Cardiac septum (tissue), 1 donor: ENCODE measurements at places on chromosomes 7 and 10.

GRCh38 chr7:77391230-77391629 is 24.9 kb downstream of the GSAP start:
- no peak for DNase-seq

- DNase-seq: no peak
Observed at GRCh38 chr7:101629171-101629570, at the start of gene MYL10. MYL10 (minus strand) TSS chr7:101629296; CDS start chr7:101629118, 178 bp downstream.

GRCh38 chr10:122342293-122343134 is 32.0 kb upstream of the PLEKHA1 start:
- no peak for DNase-seq

- DNase-seq: no peak
Observed at GRCh38 chr7:93821463-93821862, 69.1 kb downstream of the TFPI2 start.

DNA sequence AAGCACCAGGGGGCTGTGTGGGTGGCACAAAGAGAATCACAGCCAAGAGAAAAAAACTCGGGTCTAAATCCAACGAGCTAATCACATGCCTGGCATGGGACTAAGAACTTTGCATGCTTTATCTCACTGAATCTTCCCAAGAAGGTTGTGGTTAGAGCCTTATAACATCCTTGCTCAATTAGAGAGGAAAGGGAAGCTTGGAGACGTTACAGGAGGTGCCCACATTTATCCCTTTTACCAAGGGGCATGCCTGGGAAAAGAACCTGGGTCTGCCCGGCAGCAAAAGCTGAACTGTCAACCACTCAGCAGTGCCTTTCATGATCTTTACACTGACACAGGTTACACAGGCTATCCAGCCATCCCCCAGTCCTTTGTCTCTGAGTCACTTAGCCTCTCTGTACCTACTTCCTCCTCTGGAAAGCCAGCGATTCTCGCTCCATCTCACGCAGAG is 190.1 kb downstream of the PRPF18 start:
- no peak for DNase-seq

DNA sequence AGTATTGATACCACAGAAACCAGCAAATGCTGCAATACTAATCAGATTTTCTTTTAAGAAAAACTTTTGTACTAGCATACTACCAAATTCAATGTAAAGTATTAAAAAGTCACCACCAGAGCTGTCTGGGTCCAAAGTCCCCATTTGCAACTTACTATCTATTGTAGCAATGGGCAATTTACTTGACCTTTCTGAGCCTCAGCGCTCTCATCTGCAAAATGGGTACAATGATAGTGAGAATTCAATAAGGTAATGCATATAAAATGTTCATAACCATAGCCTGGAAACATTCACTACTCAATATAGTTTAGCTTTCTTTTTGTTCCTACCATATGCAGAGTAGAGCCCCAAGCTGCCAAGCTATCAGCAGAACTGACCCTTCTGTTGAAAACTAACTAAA is 337.2 kb downstream of the ELMO1 start:
- DNase-seq: no peak

- no peak for DNase-seq
Observed at GRCh38 chr7:157023589-157023905, 13.1 kb upstream of the MNX1 start.

GRCh38 chr7:111092406-111093236 is 1.7 kb downstream of the LRRN3 start:
- no peak for DNase-seq

DNA sequence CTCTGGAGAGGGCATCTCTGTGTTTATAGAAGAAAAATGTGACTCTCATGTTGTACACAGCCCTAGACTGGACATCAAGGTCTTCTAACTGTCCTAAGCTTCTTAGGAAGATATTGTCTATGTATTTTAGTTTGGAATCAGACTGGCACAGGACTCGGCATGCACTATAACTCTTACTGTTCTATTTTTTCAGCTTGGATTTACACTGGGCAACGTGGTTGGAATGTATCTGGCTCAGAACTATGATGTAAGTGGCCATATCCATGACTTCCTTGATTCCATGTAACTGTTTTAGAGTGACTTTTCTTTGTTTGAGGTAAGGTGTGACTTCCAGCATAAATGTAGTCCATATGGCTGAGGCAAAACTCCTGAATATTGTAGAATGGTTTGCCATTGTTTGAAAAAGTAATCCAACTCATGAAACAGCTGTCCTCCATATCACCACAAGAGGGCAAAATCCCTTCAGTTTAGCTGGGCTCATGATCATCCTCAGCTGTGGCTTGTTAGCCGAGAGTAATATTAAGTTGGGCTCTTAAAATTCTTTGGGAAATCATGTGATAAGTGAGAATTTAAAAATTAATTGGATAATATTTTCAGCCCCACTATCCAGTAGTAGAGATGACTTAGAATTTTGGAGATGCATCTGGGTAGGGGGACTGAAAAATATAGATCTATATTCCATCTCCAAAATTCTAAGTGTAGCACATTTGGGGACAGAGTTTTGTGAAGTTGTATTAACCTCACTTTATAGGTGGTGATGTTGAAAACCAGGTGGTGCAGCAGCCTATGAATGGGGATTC is 10.4 kb downstream of the STMP1 start:
- no peak for DNase-seq
